ENCODE measurements at places on chromosomes 16 and 17.

GRCh38 chr17:56291226-56291805, 138.0 kb downstream of the ANKFN1 start:
- no peak for DNase-seq

DNA sequence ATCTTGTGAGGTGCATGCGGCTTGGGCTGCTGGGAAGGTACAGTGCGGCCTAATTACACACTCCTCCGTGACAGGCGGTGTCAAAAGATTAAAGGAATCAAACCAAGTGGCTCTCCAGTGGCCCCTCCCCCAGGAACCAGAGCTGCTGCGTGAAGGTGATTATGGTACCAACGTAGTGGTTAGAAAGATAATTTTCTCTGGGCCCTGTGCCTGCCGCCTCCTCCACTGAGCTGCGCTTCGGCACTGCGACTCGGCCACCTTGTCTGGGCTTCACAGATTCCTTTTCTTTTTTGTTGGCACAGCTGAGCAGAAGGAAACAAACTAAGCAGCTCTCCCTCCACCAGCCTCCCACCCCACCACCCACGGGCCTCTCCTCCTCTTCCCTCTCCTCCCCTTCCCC, 113.2 kb upstream of the SDK2 start:
- no peak for DNase-seq

DNA sequence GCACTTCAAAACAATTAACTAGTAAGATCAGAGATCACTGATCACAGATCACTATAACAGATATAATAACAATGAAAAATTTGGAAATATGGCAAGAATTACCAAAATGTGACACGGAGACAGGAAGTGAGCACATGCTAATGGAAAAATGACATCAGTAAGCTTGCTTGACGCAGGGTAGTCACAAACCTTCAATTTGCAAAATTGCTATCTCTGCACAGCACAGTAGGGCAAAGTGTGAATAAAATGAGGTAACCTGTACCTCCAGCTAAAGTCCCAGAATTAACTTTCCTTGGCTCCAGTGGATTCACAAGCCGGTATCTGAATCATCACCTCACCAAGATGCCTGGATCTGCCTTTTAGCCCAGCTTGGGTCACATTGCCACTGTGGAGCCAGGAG, 4.2 kb upstream of the MMP2 start:
- no peak for DNase-seq

DNA sequence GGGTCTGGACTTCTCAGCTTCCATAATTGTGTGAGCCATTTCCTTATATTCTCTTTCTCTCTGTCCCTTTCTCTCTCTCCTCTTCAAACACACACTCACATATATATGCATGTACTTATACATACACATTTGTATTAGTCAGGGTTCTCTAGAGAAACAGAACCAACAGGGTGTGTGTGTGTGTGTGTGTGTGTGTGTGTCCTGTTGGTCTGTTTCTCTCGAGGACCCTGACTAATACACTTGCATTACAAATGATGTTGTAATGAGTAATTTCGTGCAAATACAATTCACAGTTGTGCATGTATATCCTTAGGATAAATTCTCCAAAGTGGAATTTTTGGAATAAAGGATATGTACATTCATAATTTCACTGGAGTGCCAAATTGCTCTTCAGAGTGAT, 115.3 kb downstream of the NPIPB5 start:
- DNase-seq = no peak

DNA sequence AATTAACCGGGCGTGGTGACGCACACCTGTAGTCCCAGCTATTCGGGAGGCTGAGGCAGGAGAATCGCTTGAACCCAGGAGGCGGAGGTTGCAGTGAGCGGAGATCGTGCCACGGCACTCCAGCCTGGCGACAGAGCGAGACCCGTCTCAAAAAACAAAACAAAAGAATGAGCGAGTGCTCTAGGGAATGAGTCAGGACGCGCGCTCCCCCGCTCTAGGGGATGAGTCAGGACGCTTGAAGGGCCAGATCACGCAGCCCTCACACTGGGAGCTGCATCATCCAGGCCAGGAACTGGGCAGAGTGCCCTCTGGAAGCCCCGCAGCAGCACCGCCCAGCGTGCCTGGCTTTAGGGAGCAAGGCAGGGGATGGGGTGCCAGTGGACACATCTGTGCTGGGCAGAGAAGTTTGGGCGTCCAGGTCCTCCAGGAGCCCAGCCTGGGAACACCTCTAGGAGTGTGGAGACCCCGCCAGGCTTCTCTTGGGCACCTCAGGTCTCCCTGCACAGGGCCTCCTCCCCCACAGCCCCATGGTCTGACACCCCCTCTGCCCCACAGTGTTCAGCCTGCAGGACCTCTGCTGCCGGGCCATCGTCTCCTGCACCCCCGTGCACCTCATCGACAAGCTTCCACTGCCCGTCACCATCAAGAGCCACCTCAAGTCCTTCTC, 3.9 kb upstream of the WFIKKN1 start:
- no peak for DNase-seq
